ENCODE measurements at places on chromosomes 11 and 22. TPM values are rescaled to one million over a fixed set of nuclear protein-coding genes. Genes with fewer than 3 reads are reported as not detected.

Gene MS4A14
- total RNA-seq, result 1.3 TPM

Gene TKFC
- 30.4 TPM for total RNA-seq

- no peak for DNase-seq
Observed at GRCh38 chr11:10529279-10529678, 11.7 kb downstream of the RNF141 start.

Gene IGSF22
- total RNA-seq, result 0.49 TPM

GRCh38 chr22:43860126-43860525, 2.2 kb downstream of the SULT4A1 start:
- peak; percentile 42 for DNase-seq

DNA sequence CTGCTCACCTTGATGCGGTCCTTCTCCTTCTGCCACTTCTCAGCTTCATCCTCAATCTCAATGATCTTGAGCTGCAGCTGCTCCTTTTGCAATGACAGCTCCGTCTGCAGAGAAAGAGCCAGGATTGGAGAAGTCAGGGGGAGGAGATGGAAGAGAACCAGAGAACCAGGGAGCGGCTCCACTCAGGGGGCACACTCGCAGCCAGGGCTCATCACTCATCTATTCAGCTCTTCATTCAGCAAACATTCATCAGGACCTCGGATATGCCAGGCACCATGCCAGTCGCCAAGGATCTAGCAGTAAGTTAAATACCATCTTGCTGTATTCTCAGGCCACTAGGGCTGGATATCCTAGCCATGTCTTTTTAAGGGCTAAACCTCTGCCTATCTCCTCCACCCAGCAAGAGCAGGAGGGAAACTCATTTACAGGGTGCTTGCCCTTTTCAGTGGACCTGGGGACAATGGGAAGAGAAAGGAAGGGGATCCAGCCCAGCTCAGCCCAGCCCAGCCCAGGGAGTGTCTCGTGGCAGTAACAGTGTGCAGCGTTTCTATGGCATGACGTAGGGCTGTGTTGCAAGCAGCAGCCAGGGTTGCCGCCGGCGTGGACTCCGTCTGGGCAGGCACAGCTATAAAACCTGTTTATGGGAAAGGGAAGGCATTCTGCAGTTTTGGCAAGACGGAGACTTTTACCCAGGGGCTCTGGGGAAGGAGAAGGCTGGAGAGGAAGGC, 9.4 kb downstream of the TRIM29 start:
- peak; percentile 21 for DNase-seq

DNA sequence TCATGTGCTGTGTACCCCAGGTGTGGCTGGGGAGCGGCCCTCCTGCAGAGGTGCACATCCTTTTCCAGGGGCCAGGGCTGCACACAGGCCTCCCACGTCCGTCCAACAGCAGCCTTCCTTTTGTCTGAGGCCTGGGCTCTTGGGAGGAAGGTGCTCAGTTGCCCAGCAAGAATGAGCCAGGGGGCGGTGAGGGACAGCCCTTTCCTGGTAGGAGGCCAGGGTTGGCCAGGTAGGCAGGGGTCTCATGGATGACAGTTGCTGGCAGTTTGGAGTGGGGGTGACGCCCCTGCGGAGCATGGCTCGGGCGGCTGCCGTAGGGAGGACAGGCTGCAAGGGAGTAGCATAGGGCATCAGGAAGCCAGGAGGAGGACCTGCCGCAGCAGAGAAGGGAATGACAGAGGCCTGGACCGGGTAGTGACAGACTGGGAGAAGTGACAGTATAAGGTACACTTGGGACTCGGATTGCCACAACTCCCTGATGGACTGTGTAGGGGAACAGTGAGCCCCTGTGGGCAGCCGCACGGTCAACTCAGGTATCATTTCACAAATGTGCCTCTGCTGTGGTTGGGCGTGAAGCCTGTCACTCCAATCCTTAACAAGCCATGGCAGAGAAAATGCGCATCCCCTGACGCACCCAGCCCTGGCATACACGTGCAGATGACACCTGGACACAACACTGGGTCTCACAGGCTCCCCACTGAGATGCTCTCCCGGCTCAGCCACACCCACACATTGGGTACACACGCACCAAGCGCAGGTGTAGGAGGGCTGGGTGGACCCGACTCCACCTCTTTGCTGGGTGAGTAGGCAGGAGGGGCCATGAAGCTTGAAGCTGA, 79.7 kb downstream of the DGCR2 start:
- peak; percentile 55 for DNase-seq

GRCh38 chr11:14380947-14381561, 22.1 kb upstream of the RRAS2 start:
- peak; percentile 82 for DNase-seq

- peak; percentile 19 for DNase-seq
Observed at GRCh38 chr22:49322861-49323622, 504.6 kb downstream of the BRD1 start.

GRCh38 chr11:34344410-34344767, 13.4 kb downstream of the ABTB2 start:
- DNase-seq, result no peak

- DNase-seq, result no peak
Observed at GRCh38 chr11:46127150-46127638, 5.9 kb upstream of the PHF21A start.

DNA sequence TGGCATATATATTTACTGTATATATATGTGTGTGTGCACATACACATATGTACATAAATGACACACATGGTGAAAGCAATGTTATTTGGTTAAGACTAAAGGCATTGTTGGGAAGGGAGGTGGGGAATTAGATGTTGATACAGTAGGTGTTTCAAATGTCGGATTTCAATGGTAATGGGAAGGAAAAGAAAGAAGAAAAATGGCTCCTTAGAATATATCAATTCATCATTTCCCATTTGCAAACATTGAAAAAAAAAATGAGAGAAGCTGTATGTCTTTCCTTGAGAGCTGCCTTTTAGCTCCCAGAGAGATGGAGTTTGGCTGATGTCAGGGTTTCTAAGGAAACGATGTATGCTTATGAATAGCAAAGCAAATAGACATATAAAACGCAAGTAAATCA, 33.4 kb upstream of the ATXN10 start:
- no peak for DNase-seq

- no peak for DNase-seq
Observed at GRCh38 chr11:38323961-38324761, 1726.1 kb upstream of the RAG2 start.

DNA sequence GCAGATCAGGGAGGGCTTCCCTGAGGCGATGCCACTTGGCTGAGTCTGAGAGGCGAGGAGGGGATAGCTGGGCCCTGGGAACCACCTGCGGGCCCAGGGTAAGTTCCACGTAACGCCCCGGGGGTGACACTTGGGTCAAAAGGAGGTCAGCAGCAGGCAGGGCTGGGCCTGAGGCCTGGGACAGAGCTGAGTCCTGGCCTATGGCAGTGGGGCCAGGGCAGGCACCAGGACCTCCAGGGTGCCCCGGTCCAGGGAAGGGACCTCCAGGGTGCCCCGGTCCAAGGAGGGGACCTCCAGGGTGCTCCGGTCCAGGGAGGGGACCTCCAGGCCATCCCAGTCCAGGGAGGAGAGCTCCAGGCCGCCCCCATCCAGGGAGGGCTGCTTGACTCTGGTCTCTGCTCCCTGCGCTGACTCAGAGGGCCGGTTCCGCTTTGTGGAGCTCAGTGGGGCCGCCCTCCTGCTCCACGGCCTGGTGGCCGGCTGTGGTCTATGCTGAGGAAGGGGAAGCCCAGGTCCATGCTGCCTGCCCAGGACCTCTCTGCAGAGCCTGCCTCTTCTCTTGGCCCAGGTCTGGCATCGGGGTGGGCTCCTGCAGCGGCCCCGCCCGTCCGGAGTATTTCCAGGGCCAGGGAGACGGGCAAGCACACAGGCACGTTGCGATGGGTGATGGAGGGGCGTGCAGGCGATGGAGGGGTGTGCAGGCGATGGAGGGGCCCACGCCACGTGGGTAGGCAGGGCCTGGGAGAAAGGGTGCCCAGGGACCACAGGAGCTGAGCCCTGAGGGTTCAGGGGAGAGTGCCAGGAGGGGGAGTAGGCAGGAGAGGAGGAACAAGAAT, 19.5 kb upstream of the WNT7B start:
- peak; percentile 78 for DNase-seq

Gene H19
- 4,559 TPM for total RNA-seq

Gene DNAJB7
- total RNA-seq, result not detected

- peak; percentile 92 for DNase-seq
Observed at GRCh38 chr11:612201-612960, 3.4 kb downstream of the IRF7 start.

Gene CBY1
- 17.5 TPM for total RNA-seq

Gene DNAL4
- total RNA-seq, result 3.5 TPM

DNA sequence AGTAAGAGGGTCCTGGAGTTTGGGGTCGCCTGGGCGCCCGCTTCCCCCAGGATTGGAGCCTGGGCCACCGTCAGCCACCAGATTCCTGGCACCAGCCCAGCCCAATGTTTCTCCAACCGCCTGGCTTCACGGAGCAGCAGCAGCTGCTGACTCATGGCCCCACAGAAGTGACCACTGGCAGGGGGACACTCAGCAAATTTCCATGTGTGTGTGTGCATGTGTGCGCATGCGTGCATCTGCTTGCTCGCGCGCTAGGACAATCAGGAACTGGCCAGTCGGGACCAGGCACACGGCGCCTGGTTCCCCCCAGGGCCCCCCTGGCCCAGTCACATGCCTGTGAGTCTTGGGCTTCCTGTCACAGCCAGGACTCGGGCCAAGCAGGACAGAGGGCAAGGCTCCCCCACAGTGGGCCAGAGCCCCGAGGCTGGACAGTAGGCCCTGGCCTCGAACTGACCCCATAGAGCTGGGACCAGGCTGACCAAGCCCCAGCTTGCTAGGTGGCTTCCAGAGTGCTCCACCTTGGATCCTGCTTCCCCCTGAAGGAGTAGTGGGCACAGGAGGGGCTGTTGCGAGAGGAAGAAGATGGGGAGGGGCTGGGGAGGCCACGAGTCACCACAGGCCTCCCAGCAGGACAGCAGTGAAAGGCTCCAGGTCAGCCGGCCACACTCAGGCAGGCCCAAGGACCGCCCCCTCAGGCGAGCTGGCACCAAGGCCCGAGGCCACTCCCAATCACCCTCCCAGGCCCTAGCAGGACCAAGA, 3.2 kb downstream of the CTSD start:
- DNase-seq, result peak; percentile 97

- DNase-seq, result no peak
Observed at GRCh38 chr11:43904742-43905535, 24.3 kb downstream of the ALKBH3 start.

- DNase-seq, result no peak
Observed at GRCh38 chr11:12846786-12847615, 162.1 kb upstream of the RASSF10 start.

- DNase-seq, result no peak
Observed at GRCh38 chr22:50401907-50402306, 58.8 kb downstream of the PPP6R2 start.

DNA sequence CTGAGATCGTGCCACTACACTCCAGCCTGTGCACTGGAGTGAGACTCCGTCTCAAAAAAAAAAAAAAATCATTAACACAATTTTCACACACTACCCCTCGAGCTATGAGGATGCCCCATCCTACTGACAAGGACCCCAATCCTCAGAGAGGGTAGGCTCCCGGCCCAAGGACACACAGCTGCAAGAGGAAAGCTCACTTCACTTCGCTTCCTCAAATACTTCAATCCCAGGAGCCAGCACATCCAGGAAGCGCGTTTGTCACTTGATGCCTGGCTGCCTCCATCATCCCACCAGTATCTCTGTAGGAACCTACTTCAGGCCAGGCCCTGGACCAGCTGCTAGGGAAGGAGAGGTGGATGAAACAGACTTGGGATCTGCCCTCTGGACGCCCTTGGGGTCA, 144.0 kb downstream of the CRYBB2 start:
- DNase-seq, result no peak

GRCh38 chr11:110207123-110207522, 89.3 kb downstream of the RDX start:
- DNase-seq, result no peak

Gene CASP5
- not detected for total RNA-seq

DNA sequence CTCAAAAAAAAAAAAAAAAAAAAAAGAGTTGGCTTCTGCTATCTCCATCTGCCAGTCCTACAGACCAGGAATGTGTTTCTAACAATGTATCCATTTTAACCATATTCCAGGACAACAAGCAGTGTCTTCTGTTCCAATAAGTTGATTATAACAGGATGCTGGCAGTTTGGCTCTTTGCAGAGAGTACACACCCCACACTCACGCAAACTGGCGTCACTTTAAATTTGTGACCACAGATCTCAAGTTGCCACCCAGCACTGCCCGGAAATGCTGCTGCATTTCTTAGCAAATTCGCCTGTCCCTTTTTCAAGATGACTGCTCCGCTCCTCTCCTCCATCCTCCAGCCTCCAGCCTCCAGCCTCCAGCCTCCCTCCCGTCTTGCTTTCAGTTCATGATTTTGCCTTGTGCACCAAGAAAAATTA, 44.3 kb downstream of the SCGB1A1 start:
- DNase-seq, result no peak

- no peak for DNase-seq
Observed at GRCh38 chr11:70036971-70037882, 40.9 kb upstream of the ANO1 start.

Measured in psoas muscle (tissue), 8 donors.